Activated CD4-positive, CD25-positive, alpha-beta regulatory T cell treated with anti-CD3 and anti-CD28 coated beads, Interleukin-2, amount 50 U/mL, for 16 hours (primary cell): ENCODE measurements at places on chromosomes 7 and 10.
A peak's percentile ranks its signal among the peaks of the same experiment; 100 is the strongest.

GRCh38 chr7:109127145-109127544 lies 557.5 kb downstream of the DNAJB9 start:
- no peak for DNase-seq

GRCh38 chr10:117420768-117421167 lies 45.5 kb upstream of the PDZD8 start:
- DNase-seq = no peak

GRCh38 chr7:37445064-37445723 lies 3.5 kb downstream of the ELMO1 start:
- DNase-seq = no peak

GRCh38 chr10:4227586-4227985 lies 442.6 kb upstream of the KLF6 start:
- DNase-seq = no peak

DNA sequence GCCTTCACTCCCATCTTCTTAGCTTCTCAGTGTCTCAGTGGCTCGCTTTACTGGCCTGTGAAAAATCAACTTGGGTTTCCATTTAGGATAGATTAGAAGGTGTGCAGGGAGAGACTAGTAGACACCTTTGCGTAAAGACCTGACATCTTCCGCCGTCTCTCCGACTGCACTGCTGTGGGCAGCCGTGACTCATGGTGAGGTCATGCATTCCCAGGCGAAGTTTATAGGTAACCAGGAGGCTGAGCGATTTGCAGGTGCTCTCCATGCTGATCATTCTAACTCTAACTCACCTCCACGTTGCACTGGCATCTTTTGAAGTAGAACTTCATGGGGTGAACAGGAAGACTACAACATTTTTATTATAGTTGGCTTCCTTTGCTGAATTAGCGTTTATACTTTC lies 68.0 kb upstream of the ZNF438 start:
- peak; percentile 14 for DNase-seq

DNA sequence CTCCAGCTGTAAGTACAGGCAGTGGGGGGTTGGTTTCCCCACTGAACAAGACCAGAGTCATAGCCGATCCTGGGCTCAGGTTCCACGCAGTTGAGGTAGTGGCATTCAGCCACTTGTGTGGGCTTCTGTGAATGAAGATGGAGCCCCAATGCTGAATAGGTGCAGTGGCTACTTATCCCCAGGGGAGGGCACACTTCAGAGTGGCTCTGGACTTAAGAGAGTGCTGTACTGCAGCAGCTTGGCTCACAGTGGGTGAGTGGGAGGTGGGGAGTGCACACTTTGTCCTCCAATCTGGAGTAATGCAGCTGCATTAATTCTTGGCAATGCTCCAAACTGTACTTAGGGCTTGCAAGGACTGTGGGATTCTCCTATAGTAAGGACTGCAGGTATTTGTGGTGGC lies 81.9 kb downstream of the BUB3 start:
- no peak for DNase-seq

DNA sequence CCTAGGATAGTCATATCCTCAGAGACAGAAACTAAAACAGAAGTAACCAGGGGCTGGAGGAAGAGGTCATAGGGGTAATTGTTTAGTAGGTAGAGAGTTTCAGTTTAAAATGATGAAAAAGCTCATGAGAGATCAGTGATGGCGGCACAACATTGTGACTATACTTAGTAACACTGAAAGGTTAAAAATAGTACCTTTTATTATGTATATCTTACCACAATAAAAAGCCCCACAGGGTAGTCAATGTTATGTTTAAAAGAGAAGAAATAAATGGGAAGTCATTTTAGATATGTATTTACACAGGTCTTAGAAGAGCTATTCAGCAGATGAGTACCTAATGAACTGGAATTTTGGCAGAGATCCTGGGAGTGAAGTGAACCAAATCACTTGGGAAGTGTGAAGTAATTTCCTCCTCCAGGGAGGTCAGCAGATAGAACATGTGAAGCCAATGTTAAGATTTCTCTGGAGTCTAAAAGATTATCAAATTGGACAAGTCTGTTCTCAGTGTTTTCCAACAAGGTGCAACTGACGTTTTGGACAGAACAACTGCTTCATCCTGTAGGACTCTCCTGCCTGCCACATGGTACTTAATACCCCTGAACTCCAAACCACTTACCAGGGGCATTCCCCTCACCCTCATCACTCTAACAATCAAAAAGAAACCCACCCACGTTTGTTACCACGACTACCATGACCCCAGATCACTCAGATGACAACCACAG lies 6.4 kb downstream of the CDCA7L start:
- DNase-seq = peak; percentile 13

GRCh38 chr7:33516568-33516967 lies 387.2 kb downstream of the BBS9 start:
- no peak for DNase-seq

DNA sequence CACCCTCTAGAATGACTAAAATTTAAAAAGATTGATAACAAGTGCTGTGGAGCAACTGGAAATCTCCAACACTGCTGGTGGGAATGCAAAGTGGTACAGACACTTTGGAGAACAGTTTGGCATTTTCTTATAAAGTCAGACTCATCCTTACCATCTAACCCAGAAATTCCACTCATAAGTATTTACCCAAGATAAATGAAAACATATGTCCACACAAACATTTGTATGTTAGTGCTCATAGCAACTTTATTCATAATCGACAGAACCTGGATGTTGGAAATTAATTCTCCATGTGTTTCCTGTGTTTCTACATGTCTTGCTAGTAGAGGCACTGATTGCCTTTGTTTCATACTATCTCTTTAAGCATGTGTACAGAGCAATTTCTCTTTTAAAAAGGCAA lies 282.4 kb downstream of the AHR start:
- DNase-seq = no peak

DNA sequence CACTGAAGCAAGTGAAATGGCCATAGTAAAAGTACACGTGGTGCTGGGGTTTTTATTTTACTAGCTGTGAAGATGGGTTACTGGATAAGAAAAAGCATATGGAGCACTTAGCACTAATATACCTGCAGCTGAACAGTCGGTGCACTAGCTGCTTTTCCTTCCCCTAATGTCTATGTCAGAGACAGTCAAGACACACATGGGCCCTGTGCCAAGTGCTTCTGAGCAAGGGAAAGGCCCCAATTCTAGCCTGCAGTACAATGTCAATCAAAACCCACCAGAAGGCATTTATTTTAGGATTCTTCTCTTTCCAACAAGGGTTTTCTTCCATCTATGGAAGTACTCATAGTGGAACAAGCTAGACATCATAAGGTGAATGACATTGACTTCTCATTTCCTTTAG lies 716.7 kb downstream of the CCSER2 start:
- no peak for DNase-seq

DNA sequence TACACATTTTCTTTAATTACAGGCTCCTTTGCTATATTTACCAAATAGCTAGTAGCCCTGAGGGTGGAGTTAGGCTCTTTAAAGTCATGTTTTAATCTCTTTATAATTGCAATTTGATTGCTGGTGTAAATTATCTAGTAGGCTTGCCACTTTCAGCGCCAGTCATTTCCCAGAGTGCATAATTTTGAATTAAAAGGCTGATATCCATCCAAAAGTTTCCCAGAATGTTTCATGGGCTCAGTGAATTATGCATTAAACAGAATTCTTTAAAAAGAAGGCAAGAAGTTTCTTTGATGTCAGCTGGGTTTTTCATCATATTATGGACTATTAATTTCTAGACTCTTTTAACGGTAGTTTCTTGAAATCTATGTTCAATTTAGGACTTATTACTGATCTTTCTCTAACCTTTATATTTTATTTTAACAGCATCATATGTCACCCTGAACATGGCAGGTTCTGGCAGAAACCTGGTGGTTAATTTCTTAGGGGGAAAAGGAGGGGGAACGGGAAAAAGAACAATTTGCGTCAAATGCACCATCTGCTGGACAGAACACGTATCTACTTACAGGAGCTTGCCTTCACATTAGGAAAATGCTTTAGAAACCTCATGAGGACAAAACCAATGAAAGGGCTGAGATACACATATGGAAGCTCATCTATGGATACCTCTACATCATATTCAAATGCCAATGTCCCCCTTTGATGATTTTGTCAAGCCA lies 171.1 kb downstream of the GRM3 start:
- no peak for DNase-seq

- DNase-seq = no peak
These were observed 63.0 kb downstream of the RGS10 start for GRCh38 chr10:119479532-119479931.

GRCh38 chr10:31678575-31679516 lies 249.8 kb downstream of the ARHGAP12 start:
- no peak for DNase-seq

DNA sequence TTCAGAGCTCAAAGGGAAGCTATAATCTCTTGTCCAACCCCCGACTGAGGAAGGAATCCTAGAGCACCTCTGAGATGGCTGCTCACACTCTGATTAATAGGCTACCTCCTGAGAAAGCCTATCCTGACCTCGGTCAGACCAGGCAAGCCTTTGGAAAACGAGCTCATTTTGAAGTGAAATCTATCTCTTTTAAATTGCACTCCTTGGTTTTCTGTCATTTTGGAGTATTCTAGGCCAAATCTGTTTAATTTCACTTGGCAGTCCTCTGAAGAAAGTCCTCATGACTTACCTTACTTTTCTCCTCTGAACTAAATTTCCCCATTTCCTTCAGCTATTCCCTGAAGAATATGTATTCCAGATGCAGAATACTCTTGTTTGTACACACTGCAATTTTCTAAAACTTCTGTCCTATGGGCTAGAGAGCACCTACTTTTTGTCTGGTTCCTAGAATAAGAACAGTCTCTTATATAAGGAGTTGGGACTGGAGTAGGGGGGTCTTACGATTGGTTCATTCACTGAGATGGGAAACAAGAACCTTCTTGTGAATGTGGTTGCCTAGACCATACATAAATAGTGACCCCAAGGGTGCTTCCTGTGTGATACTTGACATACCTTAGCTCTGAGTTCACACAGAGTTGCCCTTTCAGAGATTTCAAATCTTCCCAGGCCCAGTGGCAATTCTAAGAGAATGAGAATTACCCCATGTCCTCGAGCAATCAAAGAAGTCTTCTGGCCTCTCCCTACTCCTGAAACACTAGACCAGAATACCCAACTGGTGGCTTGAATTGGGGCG lies 31.9 kb upstream of the HPS1 start:
- no peak for DNase-seq

DNA sequence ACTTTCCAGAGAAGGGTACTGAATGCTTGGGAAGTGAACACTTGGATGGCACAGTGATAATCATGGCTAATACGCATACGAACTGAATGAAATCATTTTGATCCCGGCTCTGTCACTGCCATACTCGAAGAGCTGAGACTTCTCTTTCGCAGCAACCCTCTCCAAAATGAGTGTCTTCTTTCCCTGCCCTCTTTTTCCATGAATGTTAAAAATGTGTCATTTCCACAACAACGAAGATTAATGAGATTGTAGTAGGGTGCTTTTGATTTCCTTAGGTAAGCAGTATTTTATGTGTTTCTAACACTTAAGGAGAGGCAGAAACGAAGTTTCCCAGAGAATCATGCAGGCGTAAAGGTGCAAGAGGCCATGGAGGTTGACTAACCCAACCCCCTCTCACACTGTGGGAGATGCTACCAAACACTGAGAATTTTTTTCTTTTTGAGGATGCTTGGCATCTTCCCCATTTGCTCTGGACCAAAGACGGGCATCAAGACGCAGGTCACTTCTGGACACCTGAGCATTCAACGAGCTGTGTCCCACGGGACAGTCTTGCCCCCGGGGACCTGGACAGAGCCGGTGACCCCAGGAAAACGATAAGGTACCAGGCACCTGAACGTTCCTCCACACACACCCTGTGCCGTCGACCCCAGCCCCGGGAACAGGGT lies 823 bp downstream of the COPG2 start:
- no peak for DNase-seq

- no peak for DNase-seq
These were observed 14.5 kb upstream of the FAM13C start for GRCh38 chr10:59376846-59377245.

DNA sequence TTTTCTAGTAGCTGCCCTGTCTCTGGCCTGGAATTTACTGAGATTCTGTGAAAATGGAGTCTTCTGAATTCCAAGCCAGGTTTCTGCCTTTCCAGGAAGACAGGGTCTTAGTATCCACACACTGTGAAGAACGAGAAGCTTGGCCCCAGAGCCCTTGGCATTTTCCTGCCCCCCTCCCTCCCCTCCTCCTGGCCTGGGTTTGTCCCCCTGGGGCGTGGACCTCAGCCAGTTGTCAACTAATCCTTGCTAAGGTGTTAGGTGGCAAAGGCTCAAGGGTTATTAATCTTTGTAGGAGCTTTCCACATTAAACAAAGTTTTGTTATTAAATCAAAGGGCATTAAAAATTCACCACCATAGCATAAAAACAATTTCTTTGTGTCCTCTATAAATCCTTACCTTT lies 329.5 kb downstream of the RNLS start:
- DNase-seq = no peak

DNA sequence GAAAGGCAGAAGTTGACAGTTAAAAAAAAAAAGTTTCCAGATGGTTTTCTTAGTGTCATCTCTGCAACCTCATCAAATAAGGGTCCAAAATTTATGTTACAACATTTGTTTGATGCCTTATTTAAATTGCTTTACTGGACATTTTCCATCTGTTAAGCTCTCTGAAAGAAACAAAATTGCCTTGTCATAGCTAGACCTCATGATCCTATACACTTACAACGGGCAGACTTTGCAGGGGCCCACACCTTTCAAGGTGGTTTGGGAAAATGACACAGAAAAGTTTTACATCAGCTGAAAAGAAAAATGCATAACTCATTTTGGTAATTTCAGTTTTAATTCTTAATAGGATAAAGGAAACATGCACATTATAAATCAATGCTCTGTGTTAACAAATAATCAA lies 1.4 kb upstream of the TES start:
- no peak for DNase-seq

DNA sequence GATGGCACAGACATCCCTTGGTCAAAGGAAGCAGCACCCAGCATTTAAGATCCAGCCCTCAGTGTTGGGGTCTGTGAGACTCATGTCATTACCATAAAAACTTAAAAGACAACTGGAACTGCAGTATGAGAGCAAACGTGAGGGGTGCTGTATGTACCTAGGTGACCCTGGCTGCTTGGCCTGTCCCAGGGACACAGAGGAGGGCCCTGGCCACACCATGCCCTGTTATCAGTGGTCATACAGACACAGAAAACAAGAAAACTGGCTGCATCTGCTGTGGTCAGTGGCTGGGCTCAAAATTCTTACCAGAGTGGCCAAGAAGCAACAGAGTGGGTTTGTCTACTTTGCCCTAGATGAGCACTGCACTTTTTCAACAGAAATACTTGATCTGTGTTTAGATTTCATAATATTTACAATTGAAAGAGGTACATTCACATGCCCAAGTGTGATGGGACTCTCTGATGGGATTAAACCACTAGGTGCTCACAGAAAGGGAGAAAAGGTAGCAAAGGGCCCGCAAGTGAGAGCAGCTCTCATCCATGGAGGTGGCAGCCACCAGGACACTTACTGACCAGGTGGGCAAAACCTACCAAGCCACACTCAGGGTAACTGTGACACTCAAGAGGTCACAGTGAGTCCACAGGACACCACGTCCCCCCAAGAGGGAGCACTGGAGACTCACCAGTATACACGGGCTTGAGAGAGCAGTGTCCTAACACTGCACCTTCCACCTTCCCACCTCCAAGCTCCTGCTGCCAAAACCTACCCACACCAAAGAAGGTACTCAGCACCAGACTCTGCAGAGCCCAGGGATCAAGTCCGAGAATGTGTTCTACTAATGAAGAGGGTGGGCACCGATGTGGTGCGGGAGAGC lies 68.1 kb upstream of the CAMK2B start:
- no peak for DNase-seq
